ENCODE measurements at places on chromosomes 11 and 22.

DNA sequence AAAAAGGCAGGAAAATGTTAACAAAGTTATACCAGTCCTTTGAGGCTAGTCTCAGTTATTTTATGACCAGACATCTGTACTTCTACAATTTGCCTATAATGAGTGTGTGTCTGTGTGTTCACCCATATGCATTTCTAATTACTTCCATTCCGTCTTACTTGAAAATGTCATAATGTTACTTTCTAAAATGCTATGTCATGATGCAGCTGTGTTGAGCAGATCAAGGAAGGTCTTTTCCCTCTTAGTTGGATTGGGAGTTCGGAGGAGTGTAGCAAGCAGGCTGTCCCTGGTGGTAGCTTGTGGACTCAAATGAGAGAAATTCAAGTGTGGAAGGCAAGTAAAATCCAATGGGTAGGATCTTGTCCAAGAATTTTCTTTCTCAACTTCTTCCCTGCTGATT is 3.0 kb downstream of the SNX19 start:
- DNase-seq = no peak

- DNase-seq = no peak
Observed at GRCh38 chr11:119779195-119780071, 50.4 kb upstream of the NECTIN1 start.

GRCh38 chr11:132941024-132941646 is 591.2 kb downstream of the OPCML start:
- no peak for DNase-seq

DNA sequence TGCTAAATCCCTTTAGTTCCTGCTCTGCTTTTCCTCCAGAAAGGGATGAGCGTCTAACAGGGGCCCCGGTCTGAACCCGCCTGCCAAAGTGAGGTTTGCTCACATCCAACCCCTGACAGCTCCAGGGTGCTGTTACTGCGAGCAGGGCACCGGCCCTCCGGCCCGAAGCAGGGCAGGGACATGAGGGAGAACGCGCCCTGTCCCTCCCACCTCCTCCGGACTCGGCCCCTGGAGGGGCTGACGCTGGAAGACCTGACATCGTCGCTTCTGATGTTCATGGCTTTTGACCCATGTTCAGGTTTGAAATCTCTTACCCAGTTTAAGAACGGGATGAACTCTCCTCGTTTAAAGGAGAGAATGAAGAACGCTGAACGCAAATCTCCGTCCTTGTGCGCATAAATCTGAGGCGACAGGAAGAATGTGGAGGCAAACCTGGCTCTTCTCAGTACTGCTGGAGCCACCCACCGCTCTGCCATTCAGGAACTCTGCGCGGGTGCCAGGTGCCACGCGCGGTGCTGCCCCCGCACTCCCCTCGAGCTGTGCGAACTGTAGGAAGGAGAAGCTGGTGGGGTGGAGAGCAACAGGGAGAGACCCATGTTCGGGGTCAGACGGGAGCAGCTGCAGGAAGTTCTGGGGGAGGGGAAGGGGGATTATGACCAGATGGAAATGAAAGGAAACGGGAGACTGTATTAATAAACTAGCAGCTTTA is 826 bp upstream of the EEF1G start:
- DNase-seq = no peak

GRCh38 chr11:19435306-19435989 is 194.7 kb upstream of the E2F8 start:
- no peak for DNase-seq

GRCh38 chr11:111359223-111360149 is 19.6 kb downstream of the POU2AF1 start:
- DNase-seq = no peak

GRCh38 chr22:17410576-17410975 is 41.3 kb downstream of the CECR2 start:
- no peak for DNase-seq

DNA sequence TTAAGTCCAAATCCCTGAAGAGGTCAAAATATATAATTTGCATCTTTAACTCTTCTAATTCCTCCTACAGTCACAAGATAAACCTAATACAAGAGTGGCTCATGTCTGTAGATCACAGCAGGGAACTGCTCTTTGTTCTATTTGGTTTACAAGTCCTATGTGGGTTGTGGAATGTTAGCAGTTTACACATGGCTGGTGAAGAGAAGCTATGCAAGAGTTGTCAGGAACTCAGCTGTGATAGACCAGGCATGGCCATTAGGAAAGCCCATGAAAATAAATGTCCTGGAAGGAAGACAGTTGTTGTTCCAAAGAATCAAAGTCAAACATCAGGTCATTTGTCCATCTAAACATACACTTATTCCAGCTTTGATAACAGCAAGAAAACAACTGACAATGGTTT is 312.4 kb upstream of the PITPNB start:
- DNase-seq = no peak

- DNase-seq = no peak
Observed at GRCh38 chr22:48498526-48499331, 1328.9 kb downstream of the BRD1 start.

- no peak for DNase-seq
Observed at GRCh38 chr11:123381149-123381548, 48.9 kb upstream of the GRAMD1B start.

DNA sequence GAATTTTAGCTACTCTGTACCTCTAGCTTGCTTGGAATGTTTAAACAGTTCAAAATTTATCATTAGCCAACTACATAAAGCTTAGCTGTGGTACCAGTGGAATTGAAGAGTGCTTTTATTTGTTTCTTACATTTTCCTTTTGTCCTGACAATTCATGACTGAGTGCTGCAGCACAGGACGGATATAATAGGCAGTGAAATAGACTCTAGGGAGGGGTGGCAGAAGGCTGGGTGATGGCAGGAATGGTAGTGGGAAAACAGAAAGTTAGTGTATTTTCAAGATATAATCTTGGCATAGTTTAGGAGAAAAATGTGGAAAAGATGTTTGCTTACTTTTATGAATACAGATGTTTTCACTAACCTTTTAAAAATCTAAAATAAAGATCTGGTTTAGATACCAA is 31.1 kb upstream of the ARHGAP32 start:
- DNase-seq = no peak

DNA sequence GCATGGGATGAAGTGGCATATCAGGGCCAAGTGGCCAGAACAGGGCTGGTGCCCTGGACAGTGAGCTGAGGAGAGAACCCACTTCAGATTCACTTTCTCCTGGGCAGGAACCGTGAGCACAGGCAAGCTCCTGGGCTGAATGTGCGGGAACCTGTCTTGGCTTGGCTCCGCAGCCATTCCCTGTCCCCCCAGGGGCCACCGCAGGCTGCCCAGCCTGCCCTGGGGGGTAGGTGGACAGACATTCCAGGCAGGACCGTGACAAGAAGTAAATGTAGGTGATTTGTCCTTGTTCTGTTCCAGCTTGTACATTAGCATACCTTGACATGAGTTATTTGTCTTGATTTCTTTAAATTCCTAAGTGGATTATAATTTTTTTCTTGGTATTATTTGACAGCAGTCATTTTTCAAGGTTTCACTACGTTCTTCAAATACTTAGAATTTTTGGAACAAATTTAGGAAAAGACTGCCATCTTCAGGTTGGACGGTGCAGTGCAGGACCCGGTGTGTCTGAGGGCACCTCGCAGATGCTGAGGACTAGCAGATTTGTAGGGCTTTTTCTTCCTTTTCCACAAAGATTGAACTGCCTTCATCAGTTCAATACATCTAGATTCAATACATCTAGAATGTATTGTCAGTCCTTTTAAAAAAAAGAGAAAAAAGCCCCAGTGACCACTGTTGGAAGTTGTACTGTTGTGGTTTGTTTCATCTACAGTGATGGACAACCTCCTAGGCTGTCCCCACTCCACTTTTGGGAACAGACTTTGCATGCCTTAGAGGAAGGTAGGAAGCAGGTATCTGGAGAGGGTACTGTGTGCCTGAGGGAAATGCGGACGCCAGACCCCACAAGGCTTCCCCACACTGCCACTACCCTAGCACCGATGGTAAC is 115.1 kb upstream of the RASSF10 start:
- DNase-seq = peak; percentile 63

DNA sequence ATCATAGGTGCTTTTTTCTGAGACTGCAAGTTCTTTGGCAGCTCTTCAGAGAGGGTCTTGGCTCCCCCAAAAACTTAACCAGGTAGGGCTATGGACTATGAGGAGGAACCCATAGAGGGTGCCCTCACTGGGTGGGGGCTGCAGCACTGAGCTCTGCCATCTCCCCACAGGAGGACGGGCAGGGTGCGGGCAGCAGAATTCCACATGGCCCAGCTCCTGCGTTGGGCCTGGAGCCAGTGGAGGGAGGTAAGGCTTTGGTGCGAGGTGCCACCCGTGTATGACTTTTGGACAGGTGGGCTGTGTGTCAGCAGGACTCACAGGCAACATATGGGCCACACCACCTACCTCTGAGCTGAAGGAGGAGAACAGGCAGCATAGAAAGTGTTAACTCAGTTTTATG is 58.4 kb downstream of the PISD start:
- DNase-seq = no peak

DNA sequence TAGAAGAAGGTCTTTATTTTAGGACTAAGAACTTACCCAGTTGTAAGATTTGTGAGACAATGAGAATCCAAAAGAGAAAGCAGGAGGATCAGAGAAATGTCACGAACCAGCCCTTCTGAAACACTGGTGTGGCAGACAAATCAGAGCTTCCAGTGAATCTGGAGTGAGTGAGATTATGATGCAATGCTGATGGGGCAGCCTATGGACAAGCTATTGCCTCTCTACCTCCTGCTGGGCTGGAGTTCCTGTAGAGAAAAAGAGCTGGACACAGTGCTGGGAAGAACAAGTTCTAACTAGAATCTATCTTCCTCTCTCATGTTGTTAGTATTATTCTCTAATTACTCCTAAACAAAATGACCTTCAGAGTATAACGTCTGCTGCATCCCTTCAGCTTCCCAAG is 12.0 kb upstream of the ANO3 start:
- no peak for DNase-seq

DNA sequence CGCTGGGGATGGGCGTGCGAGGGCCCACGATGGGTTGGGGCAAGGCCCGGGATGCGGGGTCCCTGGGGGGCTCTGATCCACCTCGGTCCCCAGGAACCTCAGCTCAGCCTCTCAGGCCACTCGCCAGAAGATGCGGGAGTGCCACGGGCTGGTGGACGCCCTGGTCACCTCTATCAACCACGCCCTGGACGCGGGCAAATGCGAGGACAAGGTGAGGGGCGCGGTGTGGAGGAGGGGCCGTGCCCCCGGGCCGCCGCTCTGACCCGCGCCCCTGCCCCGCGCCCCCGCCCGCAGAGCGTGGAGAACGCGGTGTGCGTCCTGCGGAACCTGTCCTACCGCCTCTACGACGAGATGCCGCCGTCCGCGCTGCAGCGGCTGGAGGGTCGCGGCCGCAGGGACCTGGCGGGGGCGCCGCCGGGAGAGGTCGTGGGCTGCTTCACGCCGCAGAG is 6.3 kb downstream of the PKP3 start:
- no peak for DNase-seq

DNA sequence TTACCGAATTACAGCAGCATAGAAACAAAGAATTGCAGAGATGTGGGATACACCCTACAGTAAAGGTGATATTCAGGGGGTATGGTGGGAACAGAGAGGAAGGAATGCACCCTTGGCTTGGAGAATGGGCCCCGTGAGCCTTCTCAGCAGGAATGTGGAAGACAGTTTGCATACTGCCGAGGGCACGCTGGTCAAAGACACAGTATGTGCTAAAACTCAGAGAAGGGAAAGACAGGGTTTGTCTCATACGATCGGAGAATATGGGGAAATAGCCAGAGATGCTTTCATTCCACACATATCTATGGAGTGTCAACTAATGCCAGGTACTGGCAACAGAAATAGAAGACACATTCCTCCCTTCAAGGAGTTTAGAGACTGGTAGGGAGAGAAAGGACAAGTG is 36.9 kb downstream of the UBASH3B start:
- no peak for DNase-seq

- no peak for DNase-seq
Observed at GRCh38 chr11:117547195-117547850, 219.7 kb downstream of the CEP164 start.

DNA sequence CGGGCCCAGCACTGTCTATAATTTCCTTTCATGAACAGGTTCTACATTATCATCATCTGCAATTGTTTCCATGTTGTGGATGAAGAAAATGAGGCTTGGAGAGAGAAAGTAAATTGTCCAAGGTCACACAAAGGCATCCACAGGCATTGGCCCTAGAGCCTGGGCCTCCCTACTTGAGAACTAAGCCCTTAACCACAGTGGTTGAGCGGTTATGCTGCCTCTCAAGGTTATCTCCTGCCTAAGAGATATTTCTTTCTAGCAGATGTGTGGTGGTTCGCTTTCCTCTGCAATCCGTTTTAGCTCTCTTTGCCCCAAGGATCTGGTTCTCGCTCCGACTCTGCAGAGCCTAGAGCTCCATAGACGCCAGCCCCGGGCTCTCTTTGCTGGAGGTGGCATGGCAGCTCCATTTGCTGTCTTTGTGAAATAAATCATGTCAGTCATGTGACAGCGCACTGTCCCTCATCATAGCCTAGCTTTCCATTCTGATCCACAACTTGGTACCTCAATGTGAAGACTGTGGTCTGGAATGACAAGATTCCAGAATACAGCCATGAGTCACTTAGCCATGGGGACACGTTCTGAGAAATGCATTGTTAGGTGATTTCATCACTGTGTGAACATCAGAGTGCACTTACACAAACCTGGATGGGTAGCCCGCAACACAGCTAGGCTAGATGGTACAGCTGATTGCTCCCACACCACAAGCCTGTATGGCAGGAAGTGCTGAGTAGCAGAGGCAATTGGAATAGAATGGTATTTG is 27.2 kb downstream of the RPS6KA4 start:
- DNase-seq = peak; percentile 63

Measured in 8988T (cell line).